NCI-H2081 treated with DMSO at 0.1 percent for 48 hours (cell line): ENCODE measurements at places on chromosomes 4 and X.

GRCh38 chr4:124044867-124045266, 648.3 kb downstream of the SPRY1 start:
- no peak for DNase-seq

- DNase-seq = no peak
Measured at GRCh38 chr4:17400686-17401085, 111.2 kb downstream of the QDPR start.

GRCh38 chr4:6753103-6753560, 29.4 kb upstream of the KIAA0232 start:
- DNase-seq = no peak

- DNase-seq = no peak
Measured at GRCh38 chrX:15221321-15221720, 48.6 kb downstream of the ASB9 start.

DNA sequence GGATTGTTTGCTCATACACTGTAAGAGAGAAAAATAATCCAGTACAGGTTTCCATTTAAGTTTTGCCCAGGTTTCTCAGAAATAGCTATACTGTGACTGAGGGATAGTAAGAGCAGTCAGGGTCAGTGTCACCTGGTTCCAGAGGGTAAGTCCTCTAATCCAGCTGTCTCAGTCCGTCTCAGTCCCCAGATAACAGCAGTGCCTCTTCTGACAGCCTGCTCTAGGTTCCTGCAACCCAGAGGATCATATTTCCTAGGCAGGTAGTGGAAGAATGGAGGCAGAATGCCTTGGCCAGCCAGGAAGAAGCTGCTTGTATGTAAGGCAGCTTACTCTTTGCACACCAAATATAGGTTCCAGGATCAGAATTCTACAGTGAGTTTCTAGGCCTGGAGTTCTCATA, 22.6 kb upstream of the GNRHR start:
- no peak for DNase-seq
